ENCODE measurements at places on chromosomes 12 and 14.

DNA sequence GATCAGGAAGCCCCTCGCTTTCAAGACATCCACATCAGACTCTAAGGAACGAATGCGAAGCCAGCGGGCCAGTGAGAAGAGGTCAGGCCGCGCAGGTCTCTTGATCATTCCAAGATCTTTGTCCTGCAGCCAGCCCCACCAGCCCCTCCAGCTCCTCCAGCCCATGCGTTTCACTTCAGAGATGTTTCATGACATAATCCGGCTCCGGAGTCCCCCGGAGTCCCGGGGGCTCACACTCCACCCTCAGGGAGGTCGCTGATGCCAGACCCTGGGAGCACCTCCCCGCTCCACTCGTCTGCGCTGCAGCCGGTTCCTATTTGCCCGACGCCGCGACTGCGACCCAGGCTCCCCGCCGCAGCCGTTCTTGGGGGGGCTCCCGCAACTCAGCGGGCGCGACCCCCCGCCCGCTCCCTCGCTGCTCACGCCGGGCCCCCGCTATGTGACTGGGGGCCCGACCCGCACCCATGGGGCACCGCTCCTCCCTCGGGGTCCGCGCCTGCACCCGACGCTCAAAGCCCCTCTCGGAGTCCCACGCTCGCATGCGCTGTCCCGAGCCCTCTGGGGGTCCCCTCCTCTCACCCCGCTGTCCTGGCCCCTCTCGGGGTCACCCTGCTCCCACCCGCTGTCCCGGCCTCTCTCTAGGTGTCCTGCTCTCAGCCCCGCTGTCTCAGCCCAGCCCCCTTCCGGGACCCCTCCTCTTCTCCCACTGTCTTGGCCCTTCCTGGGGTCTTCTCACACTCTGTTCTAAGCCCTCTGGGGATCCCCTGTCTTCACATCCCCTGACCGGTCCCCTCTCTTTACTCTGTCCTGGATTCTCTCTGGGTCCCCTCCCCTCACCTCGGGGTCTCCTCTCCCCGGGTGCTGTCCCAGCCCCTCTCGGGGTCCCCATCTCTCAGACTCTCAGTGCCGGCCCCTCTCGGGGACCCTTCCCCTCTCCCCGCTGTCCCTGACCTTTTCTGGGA, 1.1 kb downstream of the TAOK3 start:
- no peak for DNase-seq

- no peak for DNase-seq
Measured at GRCh38 chr12:42612231-42612613, 22.7 kb upstream of the PRICKLE1 start.

- DNase-seq: peak; percentile 71
Measured at GRCh38 chr12:124774462-124775167, 89.0 kb downstream of the SCARB1 start.

- no peak for DNase-seq
Measured at GRCh38 chr14:95389471-95390011, 69.8 kb upstream of the CLMN start.

Measured in NCI-H1694 (cell line).